Hematopoietic multipotent progenitor cell treated with erythropoietin and hydrocortisone succinate and interleukin-3 and kit ligand, for 15 days (in vitro differentiated cells): ENCODE measurements at places on chromosomes 1 and 21.

GRCh38 chr1:10806966-10807365, 10.5 kb upstream of the CASZ1 start:
- DNase-seq: no peak

- DNase-seq: no peak
Observed at GRCh38 chr1:154822717-154823116, 47.4 kb downstream of the KCNN3 start.

DNA sequence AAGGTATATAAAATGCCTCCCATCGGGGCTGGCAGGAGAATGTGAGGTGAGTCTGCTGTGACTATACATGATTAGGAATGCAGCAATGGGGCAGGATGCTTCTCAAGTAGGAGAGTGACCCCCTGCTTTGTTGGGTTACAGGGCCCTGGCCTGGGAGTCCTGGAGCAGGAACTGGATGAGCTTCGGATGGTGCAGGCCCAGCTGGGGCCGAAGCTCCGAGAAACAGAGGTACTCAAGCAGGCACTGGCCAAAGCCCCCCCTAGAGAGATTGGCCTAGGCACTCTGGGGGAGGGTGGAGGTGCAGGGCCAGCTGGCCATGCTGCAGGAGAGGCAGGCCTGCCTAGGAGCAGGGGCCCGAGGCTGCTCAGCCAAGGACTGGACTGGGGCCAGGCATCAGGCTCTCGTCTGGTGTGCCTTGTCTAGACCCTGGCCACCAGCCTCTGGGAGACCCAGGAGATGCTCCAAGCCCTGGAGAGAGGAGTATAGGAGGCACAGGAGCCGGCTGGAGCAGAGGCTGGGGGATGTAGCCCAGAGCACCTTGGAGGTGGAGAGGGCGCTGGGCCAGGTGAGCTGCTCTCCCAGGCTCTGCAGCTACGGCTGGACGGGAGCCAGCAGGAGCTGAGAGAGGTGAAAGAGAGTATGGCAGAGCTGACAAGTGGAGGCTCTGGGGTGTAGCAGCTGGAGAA, 32.8 kb upstream of the PKP1 start:
- no peak for DNase-seq

DNA sequence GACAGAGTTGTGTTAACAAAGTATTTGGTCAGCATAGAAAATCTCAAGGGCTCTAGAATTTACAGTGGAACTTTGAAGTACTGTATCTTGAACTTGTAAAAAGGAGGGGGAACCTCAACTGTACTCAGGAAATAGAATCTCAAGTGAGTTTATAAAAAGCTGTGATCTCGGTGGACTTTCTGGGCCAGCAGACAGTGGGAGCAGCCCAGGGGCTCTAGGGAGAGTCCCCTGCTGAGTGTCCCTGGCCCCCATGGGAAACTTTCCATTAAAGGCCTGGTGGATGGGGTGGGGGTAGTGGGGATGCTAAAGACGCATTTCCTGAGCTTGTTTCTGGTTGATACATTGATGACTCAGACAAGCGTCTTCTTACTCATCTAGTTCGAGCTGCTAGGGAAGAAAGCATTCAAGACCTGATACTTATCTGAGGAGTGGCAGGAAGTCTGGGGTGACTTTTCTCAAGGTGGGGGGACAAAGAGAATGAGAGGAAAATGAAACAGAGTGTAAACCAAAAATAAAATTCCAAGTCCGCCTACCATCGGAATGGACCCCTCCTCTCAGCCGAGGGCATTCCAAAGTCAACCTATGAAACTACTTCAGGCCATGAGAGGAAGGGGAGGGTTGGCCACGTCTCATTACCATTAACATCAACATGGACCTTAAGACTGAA, 65.5 kb downstream of the NID1 start:
- DNase-seq: no peak

- no peak for DNase-seq
Observed at GRCh38 chr1:147505568-147505967, 35.7 kb upstream of the BCL9 start.

DNA sequence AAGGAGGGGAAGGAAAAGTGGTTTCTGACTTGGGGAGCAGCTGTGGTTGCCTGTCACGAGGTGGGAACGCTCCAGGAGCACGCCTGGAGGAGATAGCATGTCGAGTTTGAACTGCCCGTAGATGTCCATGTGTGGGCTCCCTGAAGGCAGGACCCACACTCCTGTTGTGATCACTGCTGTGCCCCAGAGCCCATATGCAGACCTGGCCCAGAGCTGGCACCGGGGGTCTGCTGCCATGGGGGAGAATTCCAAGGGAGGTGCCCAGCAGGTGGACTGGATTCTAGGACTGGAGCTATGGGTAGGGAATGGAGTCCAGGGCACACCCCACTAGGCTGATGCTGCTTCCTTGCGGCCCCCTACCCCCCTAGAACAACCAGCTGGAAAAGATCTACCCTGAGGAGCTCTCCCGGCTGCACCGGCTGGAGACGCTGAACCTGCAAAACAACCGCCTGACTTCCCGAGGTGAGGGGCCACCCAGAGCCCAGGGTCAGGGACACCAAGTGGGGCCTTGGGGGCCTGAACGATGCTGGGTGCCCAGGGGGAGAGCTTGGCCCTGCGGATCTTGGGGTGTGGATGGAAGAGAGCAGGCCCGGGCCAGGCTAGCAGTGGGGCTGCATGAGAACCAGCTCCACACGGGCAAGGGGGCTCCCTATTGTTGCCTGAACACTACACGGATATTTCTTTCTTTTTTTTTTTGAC, 9.3 kb downstream of the PODN start:
- no peak for DNase-seq

DNA sequence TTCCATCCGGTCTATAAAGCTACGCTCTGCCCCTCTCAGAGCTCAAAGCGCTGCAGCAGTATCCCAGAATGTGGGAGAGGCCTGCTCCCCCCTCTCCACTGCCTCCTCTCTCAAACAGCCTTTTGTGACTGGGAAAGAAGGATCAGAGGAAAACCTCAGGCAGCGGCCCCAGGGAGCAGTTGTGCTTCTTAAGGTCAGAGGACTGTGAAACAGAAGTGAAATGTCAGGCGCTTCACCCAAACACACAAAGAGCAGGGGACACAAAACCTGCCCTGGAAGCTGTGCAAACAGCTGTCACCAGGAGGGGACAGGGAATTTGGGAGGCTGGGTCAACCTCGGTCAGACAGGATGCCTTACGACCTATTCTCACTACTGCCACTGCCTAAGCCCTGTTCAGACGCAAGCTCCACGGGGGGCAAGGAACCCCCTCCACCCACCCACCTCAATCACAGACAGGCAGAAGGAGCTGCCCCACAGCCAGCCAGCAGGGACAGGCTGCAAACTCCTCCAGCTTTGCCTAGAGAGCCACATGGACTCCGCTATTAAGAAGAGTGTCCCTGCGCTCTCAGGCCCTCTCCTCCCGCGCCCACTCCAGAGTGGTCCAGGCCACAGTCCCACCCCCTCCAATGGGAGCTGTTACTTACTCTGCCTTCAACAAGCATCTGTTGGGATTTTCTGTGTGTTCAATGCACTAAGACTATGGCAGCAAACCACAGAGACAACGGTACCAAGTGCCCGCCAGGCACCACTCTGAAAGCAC, 14.6 kb downstream of the SSBP3 start:
- no peak for DNase-seq

DNA sequence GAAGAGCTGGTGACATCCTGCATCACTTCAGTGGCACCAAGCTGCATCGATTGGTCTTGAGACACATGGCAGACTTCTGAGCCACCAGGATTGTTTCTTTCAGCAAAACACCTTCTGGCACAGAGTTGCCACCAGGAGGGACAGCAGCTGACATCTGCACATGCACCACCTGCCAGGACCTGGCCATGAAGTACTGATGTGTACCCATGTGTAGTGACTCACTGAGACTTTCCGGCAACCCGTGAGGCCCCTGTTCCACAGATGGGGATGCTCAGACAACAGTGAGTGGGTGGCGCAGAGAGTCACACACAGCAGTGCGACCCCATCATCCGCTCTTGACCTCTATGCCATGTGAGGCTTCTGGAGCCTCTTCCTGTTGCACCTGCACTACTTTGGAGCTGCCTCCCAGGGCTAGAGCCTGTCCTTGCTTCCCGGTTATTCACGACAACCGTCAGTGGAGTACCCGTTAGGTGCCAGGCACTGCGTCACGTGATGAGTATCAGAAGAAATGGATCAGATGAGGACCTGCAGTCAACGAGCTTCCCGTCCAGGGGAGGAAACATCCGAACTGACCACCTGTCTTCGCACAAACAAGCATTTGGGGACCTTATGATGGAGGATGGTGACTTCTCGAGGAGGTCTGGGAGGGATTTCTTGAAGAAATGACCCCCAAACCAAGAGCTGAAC, 80.5 kb upstream of the VAMP3 start:
- no peak for DNase-seq

DNA sequence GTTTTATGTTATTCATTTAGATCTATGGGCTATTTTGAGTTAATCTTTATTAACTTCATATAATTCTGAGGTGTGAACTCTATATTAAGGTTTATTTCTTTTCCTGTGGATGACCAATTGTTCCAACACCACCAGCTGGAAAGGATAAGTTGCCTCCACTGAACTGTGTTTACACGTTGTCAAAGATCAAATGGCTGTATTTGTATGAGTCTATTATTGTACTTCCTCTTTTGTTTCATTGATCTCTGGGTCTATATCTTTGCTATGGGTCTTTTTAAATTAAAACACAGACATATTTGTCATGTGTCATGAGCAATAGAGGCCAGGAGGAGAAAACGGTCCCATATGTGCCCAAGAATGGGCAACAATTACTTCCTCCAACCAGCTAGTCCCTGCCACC, 5.2 kb upstream of the MAB21L3 start:
- DNase-seq: no peak
